ENCODE measurements at places on chromosomes 6 and 20. TPM values are rescaled to one million over a fixed set of nuclear protein-coding genes. Genes with fewer than 3 reads are reported as not detected.

GRCh38 chr6:45946352-45946751, 69.3 kb downstream of the CLIC5 start:
- DNase-seq = no peak

DNA sequence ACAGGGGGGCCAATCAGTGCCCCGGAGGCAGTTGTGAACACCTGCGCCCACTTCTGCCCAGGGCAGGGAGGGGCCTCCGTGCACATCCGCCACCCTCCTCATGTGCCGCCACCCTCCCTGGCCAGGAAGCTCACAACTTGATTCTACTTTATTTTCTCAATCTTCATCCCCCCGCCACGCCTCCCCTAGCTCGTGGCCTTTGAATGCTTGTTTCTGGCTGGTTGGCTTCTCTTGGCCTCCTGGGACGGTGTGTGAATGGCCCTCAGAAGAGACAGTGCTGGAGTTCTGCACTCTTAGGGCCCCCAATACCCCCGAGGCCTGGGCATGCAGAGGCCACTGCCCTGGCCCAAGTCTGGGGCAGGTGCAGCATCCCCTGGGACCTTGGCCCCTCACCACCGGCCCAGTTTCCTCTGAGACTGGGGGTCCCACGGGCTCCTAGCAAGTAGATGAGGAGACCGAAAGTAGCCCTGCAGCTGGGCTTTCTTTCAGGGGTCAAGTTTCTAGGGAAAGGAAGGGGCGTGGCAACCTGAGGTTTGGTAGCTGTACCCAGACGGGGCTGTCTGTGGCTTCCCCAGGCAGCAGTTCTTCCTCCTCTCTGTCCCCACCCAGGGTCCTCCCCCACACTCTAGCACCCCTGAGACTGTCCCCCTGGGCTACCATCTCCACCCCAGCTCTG, 1.3 kb downstream of the RGS19 start:
- DNase-seq = no peak

DNA sequence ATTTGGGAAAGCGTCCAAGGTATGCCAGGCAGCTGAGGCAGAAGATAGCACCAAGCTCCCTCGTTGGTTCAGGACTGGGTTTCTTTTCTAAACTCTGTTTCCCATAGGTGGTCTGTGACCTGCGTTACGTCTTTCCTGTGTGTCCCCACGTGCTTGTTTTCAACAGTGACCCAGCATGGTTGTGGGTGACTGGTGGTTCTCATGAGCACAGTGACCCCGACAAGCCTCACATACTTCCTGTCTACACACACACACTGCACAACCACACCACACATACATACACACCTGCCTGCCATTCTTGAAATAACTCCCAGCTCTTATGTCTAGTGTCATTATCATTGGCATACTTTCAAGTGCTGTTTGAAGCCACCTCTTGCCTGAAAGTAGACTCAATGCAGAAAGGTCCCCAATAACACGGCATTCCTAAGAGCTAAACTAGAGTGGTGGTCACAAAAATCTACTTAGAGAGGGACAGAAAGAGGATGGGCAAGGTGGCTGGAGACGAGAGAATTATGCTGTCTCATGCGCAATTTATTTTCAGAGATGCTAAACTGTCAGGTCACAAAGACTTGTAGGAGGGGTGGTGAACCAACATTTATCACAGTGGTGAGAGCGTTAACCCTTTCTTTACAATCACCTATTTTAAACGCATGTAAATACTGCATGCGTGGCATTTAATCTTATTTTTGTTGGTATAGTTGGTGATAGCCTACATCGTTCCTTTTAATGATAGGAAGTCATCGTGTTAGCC, 66.7 kb downstream of the GCNT2 start:
- DNase-seq = peak; percentile 82

- no peak for DNase-seq
These were observed 77.6 kb downstream of the SRC start for GRCh38 chr20:37423545-37423944.

DNA sequence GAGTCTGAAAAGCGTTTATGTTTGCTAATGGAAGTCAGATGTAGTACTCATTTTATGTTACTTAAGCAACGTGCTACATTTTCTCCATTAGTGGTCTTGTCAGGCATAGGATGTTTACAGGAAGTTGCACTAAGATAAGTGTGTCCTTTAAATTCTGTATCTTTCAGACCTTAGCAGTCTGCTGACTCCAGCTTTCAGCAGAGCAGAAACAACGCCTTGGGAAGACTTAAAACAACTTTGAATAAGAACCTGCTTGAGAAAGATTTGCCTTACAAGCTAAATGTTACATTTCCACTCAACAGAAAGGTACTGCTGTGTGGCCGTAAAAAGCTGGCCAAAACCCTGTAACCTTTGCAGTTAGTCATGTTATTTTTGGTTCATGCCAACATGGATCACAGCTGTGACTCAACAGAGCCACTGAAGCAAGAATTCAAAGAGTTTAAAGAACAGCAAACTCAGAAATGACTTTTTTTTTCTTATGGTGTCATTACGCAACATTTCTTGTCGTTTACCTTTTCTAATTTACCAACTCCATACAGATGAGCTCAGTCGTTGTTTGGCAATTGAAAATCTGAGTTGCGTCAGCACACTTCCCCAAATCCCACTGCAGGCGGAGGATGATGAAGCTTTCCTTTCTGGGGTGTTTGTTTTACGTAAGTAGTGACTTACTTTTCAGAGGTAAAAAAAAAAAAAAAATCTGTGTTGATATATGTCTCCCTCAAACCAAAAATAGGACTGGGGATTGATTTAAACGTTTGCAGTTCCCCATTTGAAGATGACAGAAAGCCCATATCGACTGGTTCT, 27.9 kb upstream of the BMP6 start:
- peak; percentile 81 for DNase-seq

DNA sequence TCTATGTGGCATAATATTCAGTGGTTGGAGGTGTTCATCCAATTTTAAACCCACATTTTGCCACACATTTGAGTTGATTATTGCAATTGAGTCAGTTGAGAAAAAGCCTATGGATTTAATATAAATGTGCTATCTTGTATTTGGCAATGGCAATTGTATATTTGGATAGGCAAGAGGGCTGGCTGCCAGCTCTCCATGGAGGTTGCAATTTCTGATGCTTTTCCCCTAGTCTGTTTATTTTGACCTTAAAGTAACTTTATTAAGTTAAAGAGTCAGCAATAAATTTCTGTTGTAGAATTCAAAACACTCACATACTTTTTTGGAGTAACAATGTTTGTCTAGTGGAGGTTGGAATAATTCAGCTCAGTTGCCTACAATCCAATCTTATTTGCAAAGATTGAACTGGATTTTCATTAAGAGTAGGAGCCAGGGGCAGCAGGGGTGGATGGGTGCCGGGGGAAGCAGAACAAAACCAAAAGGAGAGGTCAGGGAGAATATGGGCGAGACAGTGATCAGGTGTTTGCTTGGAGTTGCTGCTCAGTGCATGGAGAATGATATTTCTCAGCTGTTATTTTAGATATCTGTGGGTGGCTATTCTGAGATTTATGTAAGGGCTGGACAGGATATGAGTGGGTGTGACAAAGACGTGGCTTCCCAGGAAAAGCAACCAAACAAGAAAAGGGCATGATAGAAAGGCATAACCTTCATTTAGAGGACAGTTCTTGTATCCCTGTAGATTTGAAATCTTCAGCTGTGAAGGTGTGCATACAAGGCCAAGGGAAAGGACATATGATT, 163.0 kb downstream of the HDGFL1 start:
- DNase-seq = no peak

DNA sequence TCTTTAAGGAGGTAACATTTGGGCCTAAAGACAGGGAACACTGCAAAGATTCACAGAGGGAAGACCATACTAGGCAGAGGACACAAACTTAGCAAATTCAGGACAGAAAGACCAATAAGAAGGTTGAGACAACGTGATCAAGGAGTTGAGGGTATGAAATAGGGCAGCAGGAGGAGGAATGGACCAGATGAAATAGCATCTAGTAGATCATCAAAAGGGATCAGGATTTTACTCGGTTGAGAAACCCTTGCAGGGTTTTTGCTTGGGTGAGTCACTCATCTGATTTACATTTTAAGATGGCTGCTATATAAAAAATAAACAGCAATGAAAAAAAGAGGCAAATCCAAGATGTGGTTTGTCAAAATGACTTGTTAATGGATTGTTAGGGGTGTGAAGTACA, 4.7 kb downstream of the BCLAF1 start:
- no peak for DNase-seq

DNA sequence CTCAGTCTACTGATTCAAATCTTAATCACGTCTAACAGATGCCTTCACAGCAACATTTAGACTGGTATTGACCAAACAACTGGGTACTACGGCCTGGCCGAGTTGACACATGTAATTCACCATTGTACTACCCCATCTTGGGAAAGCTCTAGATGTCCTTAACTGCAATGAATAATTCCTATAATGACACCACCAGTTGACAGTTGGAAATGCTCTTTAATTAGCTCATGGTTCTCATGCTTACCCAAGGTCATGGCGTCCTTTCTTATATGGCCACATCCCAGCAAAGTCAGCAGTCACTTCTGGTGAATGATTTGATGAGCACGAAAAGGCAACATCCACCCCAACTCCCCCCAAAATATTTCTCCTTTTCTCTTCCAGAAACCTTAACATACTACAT, 150.9 kb downstream of the MYLK4 start:
- DNase-seq = no peak

GRCh38 chr6:34412016-34412415, 13.9 kb downstream of the RPS10 start:
- DNase-seq = no peak

GRCh38 chr6:39347206-39347605, 24.7 kb upstream of the KCNK16 start:
- DNase-seq = no peak

DNA sequence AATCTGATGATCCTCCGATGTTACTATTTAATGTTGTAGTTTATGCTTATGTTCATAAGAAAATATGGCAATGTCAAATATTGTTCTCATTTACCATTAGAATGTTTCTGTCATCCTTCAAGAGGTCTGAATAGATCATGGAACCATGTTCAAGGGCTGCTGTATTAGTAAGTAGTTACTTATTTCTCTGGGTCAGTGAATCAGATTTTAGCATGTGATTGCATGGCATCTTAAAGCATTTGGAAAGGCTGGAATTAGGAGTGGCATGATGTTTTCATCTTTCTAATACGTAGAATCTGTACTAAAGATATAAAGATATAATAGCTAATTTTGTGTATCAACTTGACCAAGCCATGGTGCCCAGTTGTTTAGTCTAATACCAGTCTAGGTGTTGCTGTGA, 40.5 kb upstream of the NKX2-4 start:
- DNase-seq = no peak

DNA sequence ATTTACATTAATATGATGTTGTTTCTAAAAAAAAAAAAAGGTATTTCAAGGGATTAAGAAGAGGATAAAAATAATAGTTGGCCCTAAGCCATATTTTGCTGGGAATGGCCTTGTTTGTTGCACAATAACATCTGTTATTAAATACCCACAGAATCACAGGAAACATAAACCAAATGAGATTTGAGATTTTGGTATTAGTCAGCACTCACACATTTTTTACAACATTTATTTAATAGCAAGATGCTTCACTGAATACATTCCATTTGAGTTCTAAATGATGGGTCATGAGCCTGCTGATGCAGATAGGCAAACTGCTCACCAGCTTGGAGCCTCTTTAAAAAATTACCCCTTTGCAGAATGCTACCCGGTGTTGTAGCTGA, 92.9 kb upstream of the ENPP5 start:
- peak; percentile 23 for DNase-seq

DNA sequence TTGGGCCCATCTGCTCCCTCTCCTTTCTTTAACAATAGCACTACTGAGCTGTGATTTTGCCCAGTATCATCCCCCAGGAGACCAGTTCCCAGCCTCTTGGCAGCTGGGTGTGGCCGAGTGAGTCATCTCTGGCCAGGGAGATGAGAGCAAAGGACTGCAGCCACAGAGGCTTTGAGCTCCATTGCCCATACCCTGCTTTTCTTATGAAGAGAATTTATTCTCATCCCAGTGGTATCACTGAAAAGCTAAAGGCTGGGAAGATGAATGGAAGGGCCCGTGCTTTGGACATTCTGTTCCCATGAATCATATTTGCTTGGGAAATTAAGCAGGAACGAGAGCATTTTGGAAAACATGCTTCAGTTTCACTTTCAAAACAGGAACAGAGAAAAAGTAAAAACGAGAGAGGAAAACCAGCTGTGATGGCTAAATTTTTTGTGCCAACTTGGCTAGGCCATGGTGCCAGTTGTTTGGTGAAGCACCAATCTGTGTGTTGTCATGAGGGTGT, 14.9 kb downstream of the CST3 start:
- peak; percentile 71 for DNase-seq

GRCh38 chr6:124879110-124879991, 82.9 kb upstream of the RNF217 start:
- DNase-seq = no peak

DNA sequence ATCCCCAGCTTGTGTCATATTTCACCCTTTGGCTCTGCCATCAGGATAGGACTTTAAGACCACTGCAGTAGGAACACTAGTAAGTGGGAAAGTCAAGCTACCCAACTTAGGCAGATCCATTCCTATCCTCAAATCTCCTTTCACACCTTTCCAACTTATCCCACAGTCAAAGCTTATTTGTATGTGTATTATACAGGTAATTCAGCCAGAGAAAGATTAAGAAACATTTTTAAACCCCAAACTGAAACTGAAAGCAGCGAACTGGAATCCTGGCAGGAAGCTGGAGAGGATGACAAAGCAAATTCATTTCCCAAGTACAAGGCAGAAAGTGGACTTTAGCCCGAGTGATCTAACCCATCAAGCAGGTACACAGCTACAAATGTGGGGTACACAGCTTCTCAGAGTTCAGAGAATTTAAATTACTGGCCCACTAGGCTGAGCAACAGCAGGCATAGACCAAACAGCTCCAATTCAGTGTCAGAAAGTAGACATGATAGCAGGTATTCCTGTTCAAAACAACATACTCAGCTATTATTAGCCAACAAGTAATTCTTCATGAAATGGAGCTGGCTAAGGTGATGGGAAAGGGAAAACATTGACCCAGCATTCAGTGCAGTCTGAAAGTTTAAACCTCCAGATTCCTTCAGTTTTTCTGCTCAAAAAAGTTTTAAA, 39.1 kb downstream of the ILRUN start:
- DNase-seq = peak; percentile 90

GRCh38 chr6:170062915-170063241, 228.0 kb downstream of the DLL1 start:
- no peak for DNase-seq

Gene PDE7B
- 19.4 TPM for total RNA-seq

Gene BPIFB1
- total RNA-seq = not detected

Gene ANGPT4
- total RNA-seq = not detected

Gene CTAGE9
- total RNA-seq = not detected

Gene NRN1
- 28.1 TPM for total RNA-seq
